ENCODE measurements at places on chromosomes 7 and 10. TPM values are rescaled to one million over a fixed set of nuclear protein-coding genes. Genes with fewer than 3 reads are reported as not detected.

NODAL gene
- not detected for total RNA-seq

FRMD4A gene
- total RNA-seq = 60.1 TPM

GDF10 gene
- total RNA-seq = 10.2 TPM

ERLIN1 gene
- 26.1 TPM for total RNA-seq

SCIN gene
- total RNA-seq = under 0.01 TPM

CAV1 gene
- 196 TPM for total RNA-seq

DKK1 gene
- 28.2 TPM for total RNA-seq

ZNF33A gene
- 31.6 TPM for total RNA-seq

ZNF467 gene
- total RNA-seq = 15.9 TPM

CDCA7L gene
- total RNA-seq = 9.9 TPM

STN1 gene
- 20.8 TPM for total RNA-seq

C7orf33 gene
- not detected for total RNA-seq

PLXNA4 gene
- total RNA-seq = 32.4 TPM

SFTPA2 gene
- total RNA-seq = not detected

SORCS1 gene
- total RNA-seq = 61.5 TPM
